ENCODE measurements at places on chromosomes 16 and 17.

DNA sequence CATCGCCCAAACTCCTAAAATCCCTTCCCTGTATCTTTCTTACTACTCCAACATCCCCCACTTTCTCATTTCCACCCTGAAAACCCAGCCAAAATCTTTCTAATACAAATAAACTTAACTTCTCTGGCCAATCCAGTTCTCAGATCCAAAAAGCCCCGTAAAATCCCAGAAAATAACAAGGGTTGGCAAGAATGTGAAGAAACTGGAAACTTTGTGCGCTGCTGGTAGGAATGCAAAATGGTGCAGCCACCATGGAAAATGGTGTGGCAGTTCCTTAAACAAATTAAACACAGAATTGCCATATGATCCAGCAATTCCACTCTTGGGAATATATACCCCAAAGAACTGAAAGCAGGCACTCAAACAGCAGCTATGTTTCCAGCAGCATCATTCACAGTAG lies 24.1 kb downstream of the LRRC75A start:
- DNase-seq, result no peak

DNA sequence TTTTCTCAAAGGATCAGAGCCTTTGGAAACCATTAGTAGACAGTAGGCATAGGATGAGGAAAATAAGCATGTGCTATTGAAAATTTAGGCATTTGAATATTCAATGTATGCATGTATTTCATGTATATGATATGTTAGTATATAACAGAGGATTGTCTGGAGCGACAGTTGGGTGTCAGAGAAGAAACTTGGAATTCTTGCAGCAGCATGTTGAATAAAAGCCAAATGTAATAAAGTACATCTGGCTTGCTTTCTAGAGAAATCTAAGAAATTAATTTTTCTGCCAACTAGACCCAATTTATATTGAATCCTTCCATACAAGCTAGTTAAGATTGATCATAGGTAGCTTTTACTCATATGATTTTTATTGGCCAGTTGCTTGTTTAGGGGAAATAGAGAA lies 578.8 kb downstream of the CDH11 start:
- DNase-seq, result no peak

DNA sequence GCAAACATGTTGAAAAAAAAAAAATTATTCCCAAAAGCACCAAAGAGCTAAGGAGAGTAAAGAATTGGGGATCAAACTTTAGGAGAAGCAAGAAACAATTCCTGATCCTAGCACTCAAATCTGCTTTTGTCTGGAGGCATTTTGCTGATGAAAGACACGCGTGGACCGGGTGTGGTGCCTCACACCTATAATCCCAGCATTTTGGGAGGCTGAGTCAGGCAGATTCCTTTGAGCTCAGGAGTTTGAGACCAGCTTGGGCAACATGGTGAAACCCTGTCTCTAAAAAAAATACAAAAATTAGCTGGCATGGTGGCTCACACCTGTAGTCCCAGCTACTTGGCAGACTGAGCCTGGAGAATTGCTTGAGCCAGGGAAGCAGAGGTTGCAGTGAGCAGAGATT lies 35.4 kb downstream of the ZFP90 start:
- no peak for DNase-seq

GRCh38 chr16:67719778-67720144 lies 645 bp upstream of the GFOD2 start:
- no peak for DNase-seq

GRCh38 chr17:81486199-81486810 lies 26.3 kb downstream of the ACTG1 start:
- DNase-seq, result no peak

DNA sequence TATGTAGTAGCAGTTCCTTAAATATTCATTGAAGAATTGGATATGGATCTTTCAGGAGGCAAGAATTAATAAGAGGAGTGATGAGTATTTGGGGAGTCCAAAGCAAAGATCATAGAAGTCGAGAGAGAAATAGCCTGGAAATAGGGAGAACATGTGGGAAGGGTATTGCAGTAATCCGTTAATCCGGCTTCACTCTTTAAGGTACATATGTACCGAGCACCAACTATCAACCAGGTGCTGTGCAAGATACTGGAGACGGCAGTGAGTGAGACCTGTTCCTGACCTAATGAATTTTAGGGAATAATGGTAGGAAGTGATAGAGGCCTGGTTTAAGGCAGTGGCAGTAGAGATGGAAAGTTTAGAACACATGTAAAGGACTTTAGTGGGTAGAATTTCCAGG lies 1.1 kb downstream of the ELP5 start:
- no peak for DNase-seq

DNA sequence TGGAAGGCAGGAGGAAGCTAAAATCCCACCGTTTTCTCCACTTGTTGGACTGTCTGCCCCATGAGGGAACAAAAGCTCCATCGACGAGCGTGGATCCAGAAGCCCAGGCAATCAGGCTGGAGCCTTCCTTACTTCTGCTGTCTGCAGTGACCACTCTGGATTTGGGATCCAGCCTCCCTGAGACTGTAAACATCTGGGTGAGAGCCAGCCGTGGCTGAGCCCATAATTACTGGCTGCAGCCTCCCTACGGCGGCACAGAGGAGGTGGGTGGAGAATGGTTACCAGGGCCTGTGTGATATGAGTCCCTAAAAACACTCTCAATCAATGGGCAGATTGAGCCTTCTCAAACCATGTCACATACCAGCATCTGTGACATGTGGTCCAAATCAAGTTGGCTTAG lies 158.2 kb downstream of the FOXL1 start:
- DNase-seq, result no peak

GRCh38 chr16:88792078-88792550 lies 7.1 kb upstream of the PIEZO1 start:
- DNase-seq, result no peak

DNA sequence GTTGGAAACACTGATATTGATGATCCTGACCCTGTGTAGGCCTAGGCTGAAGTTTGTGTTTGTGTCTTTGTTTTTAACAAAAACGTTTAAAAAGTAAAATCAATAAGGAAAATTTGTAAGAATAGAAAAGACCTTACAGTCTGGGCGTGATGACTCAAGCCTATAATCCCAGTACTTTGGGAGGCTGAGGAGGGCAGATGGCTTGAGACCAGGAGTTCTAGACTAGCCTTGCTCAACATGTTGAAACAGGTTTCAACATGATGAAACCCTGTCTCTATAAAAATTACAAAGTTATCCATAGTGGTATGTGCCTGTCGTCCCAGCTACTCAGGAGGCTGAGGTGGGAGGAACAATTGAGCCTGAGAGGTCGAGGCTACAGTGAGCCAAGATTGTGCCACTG lies 18.3 kb upstream of the TOM1L1 start:
- no peak for DNase-seq

- no peak for DNase-seq
These were observed 222.4 kb upstream of the AXIN2 start for GRCh38 chr17:65783845-65784334.

GRCh38 chr17:19336938-19337711 lies 25.4 kb downstream of the B9D1 start:
- no peak for DNase-seq

DNA sequence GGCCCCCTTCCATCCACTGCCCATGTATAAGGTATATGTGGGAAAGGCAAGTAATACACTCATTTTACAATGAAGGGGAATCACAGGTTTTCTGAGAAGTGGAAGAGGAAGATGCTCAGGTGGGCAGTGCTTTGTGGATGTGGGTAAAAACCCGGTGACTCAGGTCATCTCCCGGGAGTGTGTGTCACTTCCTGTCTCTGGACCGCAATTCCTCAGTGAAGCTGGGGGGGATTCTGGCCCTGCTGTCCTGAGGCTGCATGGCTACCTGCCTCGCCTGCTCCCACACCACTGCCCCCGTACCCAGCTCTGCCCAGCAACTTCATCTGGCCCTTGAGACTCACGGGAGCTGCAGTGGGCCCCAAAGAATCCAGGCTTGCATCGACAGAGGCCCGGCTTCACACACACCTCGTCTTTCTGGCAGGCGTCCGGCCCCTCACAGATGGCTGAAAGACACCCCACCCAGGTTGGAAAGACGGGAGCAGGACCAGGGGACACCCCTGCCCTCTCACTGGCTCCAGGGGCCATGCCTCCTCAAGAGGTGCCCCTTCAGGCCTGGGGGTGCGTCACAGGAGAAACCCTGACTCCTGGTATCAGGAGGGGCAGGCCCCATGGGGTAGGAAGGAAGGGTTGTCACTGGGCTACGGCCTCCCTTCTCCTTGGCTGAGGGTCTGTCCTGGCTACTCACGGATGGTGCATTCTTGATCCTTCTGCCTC lies 882 bp downstream of the SCARF1 start:
- DNase-seq, result no peak

DNA sequence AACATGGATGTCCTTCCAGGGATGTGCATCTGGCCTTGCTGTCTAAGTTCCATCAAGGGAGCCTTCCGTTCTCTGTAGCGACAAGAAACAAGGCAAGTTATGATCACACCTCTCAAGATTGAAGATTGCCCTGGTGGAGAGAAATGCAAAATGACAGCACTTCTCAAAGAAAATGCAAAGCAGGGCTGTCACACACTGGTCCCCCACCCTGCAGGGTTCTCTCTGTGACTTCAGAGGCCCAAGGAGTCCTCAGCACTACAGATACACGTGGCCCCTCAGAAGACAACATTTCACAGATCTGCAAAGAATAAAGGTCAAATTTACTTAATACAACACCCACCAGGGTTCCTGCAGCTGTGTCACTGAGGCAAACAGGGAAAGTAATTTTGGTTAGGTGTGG lies 60.7 kb upstream of the TEX2 start:
- no peak for DNase-seq

DNA sequence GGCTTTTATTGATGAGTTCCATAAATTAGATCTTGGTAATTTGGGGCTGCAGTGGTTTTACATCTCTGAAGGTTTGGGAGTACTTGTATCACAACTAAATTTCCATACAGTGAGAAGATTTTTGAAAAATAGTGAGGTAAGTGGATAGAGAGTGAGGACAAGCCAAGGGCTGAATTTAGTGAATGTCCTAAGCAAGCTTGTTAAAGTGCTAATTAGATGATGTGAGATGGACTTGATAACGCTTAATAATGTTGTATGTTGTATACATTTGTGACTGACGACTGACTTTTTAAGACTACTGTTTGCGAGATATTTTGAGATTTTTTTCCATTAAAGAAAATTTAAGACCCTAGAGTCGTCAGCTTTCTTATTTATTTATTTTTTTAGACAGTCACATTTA lies 3.9 kb downstream of the NFATC3 start:
- DNase-seq, result no peak

DNA sequence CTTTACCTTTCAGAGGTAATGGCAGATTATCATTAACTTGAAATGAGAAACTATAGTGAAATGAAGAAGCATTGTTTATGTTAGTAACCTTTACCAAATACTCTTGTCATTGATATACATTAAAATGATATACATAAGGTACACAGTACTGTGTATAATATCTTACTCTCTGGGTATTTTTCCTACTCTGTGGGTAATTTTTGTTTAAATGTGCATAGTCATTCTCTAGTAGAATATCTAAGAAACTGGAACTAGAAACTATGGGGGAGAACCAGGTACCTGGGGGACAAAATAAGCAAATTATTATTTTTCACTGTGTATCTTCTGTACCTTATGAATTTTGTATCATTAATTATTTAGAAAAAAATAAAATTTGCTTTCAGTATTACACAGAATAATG lies 20.6 kb upstream of the PHAF1 start:
- DNase-seq, result no peak

- DNase-seq, result no peak
These were observed 408.2 kb downstream of the SEC14L1 start for GRCh38 chr17:77548967-77549366.

DNA sequence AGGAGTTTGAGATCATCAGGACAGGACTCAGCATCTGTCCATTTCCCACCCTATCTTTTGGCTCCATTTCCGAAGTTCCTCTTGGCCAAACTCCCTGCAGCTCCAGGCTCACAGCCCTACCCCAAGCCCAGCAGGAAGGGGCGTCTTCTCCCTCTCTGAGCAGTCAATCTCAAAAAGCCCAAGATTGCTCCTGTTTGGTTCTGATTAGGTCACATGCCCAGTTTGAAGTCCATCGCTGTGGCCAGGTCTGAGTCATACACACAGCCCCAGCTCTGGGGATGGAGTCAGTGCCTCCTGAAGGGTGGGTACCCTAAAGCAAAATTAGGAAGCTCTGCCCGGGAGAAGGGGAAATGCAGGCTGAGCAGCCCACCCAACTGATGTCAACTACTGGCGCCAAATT lies 23.9 kb downstream of the SNX20 start:
- DNase-seq, result no peak

DNA sequence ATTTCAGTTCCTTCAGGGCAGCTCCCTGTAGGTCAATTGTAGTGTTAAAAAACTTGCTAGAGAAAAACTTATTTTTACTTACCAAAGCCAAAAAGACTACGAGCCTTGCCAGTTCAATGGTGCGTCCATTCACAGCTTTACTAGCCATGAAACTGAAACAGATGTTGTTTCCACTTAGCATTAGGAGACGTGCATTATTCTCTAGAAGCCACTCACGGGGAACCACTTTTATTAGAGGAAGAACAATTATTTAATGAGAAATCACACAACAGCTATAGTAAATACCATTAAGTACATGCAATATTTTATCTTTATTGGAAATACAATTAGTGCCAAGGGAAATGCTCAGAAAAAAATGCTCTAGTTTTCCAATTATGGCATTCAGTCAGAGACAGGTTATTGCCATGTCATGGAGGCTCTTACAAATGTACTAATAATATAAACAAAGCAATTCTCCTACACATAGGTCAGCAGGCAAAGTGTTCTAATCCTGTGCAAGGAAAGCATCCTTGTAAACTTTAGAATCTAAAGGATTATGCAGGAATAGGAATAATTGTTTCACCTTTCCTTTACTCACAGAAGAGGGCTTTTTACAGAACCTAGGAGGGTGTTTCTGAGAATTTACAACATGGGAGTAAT lies 17.4 kb downstream of the LASP1NB start:
- DNase-seq, result no peak

GRCh38 chr17:41396996-41397660 lies at the start of gene KRT31:
KRT31 (minus strand) TSS chr17:41397608; CDS start chr17:41397539, 69 bp downstream.
- no peak for DNase-seq

GRCh38 chr16:3115561-3115960 lies 3.2 kb downstream of the ZNF205 start:
- no peak for DNase-seq

DNA sequence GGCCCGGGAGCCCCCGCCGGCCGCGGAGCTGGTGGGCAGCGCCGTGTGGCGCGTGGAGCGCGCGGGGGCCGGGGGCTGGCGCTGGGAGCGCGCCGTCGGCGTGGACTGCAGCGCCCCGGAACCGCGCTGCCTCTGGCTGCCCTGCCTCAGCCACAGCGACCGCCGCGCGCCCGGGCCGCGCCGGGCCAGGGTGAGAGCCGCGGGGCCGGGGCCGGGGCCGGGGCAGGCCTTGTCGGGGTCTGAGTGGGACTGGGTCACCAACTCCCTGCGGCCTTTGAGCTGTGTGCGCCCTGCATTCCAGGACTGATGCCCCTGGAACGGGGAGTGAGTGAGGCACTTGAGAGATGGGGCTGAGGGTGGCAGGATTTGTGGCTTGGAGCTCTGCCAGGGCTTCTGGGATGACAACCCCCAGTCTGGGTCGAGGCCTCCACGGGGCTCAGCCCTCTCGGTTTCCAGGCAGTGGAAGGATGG lies 25.7 kb downstream of the ARHGAP23 start:
- no peak for DNase-seq

- DNase-seq, result no peak
These were observed 845 bp downstream of the RPL27 start for GRCh38 chr17:42999003-42999525.
